ENCODE measurements at places on chromosomes 1 and 21.

- no peak for DNase-seq
Observed at GRCh38 chr1:204578867-204579664, 62.9 kb downstream of the MDM4 start.

GRCh38 chr1:76269155-76269554, 194.6 kb downstream of the ST6GALNAC3 start:
- DNase-seq = no peak

- DNase-seq = no peak
Observed at GRCh38 chr1:183812686-183813569, 8.0 kb downstream of the RGL1 start.

- no peak for DNase-seq
Observed at GRCh38 chr1:202405928-202406327, 57.4 kb downstream of the PPP1R12B start.

DNA sequence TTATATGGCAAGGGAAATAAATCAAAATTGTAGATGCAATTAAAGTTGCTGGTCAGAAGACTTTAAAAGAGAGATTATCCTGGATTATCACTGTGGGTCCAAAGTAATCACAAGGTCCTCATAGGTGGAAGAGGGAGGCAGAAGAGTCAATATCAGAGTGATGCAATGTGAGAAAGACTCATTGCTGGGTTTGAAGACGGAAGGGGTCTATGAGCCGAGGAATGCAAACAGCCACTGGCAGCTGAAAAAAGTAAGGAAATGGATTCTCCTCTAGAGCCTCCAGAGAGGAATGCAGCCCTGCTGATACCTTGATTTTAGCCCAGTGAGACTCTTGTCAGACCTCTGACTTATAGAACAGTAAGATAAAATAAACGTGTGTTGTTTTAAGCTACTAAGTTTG, 59.8 kb upstream of the MUTYH start:
- no peak for DNase-seq

GRCh38 chr21:42969193-42969600, 5.2 kb upstream of the PKNOX1 start:
- DNase-seq = no peak

- DNase-seq = no peak
Observed at GRCh38 chr21:38261851-38262250, 5.1 kb downstream of the KCNJ15 start.

DNA sequence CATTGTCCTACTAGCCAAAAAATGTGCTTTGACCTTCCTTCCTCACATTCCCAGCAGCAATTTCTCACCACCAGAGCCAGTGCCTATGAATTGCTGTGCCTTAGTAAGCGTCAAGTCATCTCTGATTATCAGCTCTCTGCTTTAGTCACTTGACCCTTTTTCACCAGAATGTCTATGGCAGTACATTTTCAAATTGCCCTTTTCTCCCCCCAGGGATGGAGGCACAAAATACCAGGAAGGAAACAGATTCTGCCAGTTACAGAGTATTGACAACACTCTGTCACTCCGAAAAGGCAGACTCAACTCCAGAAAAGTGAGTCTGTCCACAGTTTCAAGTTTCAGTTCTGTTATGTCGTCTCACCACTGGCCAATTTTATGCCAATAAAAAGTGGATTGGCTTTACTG, 167.4 kb downstream of the TNFSF18 start:
- no peak for DNase-seq

DNA sequence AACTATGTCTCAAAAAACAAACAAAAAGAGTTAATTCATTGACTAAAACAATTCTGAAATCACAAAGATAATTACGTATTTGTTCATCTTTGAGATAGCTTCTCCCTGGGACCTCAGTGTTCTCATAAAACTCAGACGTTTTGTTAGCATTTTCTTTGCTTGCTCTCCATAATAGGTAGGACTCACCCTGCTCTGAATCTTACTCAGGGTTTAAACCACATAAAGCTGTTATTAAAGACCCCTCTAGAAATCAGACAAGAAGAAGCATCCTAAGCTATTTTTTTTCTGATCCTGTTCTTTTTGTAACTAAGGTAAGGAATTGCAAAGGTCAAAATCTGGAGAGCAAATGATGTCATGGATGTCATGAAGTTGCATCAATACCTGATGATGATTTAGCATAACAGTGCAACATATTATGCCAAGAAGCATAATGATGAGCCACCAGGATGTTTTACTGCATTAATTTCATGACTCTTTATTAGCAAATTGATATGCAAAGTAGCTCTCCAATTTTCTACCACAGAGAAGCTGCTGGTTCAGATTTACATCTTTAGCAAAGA, 2.4 kb downstream of the FBXO42 start:
- no peak for DNase-seq

GRCh38 chr1:18639368-18640055, 8.9 kb downstream of the PAX7 start:
- DNase-seq = no peak

DNA sequence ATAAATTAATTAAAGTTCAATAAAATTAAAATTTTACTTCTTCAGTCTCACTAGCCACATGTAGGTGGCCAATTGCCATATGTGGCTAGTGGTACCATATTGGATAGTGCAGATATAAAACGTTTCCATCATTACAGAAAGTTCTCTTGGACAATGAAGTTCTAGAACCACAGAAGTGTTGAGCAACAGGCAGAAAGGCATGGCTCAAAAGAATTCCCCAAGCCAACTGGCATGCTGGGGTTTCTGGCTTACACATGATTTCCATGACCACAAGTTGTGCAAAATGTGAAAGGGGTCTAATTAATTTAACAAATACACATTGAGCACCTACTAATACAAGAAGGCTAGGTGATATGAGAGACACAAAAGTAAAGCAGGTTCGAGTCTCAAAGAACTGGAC, 72.2 kb upstream of the CDC42BPA start:
- DNase-seq = no peak

DNA sequence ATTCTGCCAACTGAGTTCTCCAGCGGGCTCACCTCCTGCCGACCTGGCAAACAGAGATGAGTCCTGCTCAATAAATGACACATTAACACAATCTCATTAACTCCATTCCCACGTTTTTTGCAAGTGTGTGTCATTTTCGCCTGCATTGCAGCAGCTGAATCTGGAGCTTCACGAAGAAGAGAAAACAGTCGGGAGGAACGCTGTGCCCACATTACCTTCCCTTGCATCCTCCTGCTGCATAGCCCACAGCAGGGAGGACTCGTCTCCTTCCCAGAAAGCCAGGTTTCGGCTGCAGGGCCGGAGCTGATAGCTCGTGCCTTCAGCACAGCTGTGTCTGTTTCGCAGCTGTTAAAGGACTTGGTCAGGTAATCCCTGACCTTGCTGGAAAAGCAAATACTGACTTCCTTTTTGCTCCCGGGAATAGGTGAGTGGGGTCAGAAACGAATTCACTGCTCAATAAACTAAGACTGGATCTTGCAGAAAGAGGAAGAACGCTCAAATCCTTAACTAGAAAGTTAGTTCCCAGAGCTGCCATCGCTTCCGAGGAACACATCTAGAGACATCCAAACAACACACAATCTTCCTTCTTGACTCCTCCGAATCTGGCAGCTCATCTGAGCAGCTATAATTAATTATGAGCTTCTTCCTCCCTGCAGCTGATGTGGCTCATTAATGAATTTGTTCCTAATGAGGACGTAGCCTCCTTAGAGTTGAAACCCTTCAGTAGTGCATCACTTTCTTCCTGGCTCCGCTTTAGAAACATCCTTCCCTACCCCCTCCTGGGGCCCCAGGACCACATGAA, 33.0 kb downstream of the KANK4 start:
- no peak for DNase-seq

- no peak for DNase-seq
Observed at GRCh38 chr1:55213151-55213884, 1.8 kb downstream of the USP24 start.

DNA sequence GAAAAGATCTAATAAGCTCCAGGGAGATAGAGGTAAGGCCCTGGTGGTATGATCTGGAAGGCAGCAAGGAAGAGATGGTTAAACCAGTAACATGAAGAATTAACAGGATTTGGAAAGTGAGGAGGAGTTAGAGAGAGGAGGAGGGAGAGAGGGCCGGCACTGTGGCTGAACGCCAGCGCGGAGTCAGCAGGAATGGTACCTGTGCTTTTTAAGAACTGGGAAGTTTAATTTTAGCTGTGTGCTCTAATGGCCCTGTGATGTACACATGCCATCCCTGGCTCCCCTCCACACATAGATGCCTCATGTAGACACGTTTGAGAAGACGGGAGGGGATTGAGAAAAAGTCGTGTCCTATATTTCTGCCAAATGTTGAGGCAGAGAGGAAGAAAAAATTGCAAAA, 13.8 kb upstream of the AVPR1B start:
- no peak for DNase-seq

DNA sequence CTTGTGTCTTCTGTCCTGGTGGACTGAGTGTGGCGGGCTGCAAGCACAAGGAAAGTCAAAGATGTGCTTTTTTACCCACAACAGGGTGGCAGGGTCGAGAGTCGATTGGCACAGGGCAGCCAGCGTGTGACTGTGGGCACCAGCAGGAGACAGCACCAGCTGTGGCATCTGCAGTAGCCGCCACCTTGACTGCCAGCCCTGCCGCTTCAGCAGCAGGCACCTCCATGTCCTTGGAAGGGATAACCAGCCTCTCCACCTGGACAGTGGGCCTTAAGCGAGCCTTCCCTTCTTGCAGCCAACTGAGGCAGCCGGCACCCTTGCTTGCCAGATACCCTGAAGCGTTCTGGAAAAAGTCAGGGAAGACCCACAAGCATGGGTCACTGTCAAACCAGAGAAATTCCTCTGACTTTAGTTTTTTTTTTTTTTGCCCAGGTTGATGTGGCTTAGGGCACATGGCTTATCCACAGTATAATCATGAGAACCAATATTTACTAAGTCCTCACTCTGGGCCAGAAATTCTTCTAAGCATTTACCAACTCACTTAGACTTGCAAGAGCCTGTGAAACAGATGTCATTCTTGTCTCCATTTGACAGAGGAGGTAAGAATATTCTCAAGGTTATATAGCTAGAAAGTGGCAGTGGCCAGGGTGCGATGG, 30.1 kb upstream of the PTGFRN start:
- DNase-seq = no peak

GRCh38 chr1:30083800-30084464, 639.5 kb downstream of the MATN1 start:
- no peak for DNase-seq

- DNase-seq = no peak
Observed at GRCh38 chr1:235642943-235643371, 6.6 kb downstream of the GNG4 start.

DNA sequence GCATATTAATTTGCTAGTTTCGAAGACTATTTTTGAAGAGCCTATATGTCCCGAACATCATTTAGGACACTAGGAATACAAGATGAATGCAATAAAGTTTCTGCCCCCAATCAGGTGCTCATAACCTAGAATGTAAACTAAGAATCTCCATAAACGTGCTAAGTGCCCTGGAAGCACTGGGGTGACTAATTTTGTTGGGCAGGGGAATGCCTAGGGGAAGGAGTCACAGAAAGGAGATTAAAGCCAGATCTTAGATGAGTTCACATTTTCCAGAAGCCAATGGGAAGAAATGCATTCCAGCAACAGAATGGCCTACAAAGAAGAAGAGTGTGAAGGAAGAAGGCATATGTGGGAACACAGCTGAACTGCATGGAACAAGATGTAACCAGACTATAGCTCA, 19.5 kb downstream of the SCYL3 start:
- no peak for DNase-seq

- DNase-seq = no peak
Observed at GRCh38 chr1:190474650-190475211, 2.9 kb downstream of the BRINP3 start.

Data from activated gamma-delta T cell (primary cell).